Stimulated activated CD8-positive, alpha-beta memory T cell treated with anti-CD3 and anti-CD28 coated beads, Interleukin-4, amount 100 ng/mL, for 4 hours (primary cell): ENCODE measurements at places on chromosomes 3 and 15.

- DNase-seq = no peak
Observed at GRCh38 chr3:57992452-57993213, 15.6 kb upstream of the FLNB start.

DNA sequence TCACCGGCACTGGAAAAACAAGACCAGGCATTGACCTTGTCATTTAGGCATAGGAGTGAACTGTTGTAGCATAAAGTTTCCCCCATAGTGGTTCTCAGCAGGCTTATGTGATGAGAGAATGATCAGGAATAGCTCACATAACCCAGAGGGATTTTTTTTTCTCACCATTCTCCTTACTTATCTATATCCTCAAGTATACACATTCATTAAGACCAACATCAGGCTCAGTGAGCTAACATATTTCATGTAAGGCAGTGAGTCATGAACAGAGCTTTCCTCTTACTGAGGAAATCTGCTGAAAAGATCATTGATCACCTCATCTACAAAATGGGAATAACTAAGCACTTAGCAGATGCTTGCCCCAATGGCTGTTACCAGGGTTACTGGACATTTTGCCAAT is 396.6 kb upstream of the TMCO5A start:
- DNase-seq = no peak

DNA sequence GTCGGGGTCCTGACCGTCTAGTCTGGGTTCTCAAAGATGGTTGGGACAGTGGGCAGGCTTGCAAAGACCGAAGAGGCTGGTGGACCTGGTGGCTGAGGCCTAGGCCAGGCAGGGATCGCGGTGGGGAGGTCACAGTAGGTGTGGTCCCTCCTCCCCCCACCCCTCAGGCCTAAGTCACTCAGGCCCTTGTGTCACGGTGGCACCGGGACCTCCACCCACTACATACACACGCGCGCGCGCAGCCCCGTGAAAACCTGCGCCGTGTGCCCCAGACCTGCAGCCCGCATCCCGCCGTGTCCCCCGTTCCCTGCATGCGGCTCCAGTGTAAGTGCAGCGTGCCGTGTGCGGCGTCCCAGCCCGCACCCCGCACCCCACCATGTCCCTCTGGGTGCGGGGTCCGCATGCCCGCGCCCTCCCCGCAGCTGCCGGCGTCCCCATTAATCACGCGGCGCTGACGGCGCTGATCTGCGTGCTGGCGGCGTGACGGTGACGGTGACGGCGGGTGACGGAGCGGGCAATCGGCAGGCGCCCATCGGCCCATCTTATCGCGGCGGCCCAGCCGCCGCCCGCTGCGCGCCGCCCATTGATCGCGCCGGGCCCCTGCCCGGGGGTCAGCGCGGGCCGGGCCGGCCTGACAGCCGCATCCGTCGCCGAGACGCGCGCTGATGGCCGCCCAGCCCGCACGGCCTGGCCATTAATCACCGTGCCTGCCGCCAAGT is 24.4 kb downstream of the SEC61A1 start:
- no peak for DNase-seq

- no peak for DNase-seq
Observed at GRCh38 chr3:48222616-48223513, at the start of gene CAMP. TSS of gene CAMP (plus strand) at chr3:48223495. CDS start at chr3:48223512, 17 bp downstream.

- DNase-seq = no peak
Observed at GRCh38 chr3:106522397-106522796, 653.6 kb upstream of the CBLB start.

DNA sequence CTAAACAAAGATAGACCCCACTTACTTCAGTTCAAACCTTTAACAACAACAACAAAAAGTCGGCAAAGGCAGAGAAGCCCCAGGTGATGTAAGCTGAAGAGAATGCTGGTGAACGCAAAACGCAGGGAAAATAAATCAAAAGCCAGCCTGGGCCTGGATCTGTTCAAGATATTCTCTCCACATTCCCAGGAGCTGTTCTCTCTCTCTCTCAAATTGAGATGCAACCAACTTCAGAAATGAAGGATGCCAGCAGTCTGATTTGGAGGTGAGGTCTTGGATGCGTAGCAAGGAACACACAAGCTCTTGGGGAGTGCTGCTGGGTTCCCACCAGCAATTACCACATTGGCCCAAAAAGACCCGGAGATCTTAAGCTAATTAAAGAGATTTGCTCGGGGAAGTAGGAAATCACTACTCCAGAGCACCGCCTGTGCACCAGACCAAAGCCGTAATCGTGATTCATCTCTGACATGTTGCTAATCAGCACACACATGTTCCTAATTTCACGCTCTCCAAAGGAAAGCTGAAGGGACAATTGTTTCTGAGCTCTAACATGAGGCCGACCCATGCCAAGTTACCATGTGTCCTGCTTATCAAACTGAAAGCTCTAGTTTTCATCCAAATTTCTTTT is 37.1 kb downstream of the IL17RD start:
- no peak for DNase-seq

GRCh38 chr15:66494262-66494661 is 3.3 kb downstream of the SNAPC5 start:
- no peak for DNase-seq

DNA sequence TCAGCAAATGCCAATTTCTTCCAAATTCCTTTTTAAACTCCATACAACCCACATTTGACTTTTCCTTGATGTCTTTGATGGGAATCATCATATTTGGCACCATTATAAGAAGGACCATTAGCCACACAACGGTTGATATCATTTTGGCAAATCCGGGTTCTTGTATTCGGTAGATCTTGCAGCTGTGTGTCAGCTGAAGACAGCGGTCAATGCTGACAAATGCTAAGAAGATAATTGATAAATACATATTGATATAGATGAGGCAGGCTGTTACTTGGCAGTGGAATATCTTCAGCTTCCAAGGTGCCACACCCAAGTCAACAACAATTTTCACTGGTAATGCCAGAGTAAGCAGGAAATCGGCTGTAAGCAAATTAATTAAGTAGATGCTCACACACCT is 4.2 kb downstream of the GPR171 start:
- no peak for DNase-seq

DNA sequence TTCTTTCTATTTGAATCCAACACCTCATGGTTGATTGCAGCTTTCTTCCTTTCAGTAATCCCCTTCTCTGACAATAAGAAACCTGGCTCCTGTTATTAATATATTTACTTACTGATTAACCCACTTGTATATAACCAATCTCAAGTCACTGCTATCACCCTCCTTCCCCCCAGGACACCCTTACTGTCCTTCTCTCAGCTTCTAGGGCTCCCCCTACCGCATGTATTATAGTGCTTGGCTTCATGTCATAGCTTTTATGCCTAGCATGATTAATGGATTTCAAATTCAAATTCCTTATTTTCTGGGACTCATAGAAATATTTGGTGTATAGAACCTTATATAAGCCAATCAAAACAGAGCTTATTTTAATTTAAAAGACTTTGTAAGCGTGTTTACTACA is 75.7 kb upstream of the BNIP2 start:
- DNase-seq = no peak

GRCh38 chr3:197197334-197197733 is 101.1 kb downstream of the DLG1 start:
- DNase-seq = no peak

DNA sequence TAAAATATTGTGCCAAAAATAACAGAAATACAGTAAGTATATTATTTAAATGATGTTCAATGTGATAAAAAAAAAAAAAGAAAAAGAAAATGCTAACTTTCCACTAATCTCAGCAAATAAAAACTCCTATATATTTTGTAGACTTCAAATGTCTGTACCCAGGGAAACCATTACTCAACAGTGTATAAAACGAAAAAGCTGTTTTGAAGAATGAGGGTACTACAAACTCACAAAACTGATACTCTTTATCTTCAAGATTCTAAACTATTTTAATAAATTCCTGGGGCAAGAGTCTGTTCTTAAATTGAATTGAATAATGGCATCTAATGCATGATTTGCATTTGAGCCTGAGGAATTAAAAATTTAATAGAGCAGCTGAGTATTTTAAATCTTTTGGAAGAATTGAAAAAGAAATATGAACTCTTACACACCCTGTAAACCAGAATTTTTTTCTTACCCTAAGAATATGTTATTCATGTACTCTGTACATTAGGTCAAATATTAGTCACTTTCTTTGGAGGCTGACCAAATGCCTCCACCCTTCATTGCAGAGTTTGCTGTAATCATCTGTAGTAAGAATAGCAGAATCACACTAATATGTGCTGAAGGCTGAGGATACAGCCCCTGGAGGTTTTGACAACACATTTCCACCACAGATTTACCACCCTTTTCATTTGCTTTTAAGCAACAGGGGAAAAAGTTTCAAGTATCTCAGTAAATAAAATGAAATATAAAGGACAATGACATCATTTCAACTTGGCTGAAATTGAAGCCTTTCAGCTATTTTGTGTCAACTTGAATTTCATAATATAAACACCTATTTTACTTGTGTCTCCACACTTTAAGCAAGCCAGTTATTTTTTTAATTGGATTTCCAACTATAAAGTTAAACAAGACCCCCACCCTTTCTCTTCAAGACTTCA is 79.7 kb downstream of the FBN1 start:
- DNase-seq = no peak

DNA sequence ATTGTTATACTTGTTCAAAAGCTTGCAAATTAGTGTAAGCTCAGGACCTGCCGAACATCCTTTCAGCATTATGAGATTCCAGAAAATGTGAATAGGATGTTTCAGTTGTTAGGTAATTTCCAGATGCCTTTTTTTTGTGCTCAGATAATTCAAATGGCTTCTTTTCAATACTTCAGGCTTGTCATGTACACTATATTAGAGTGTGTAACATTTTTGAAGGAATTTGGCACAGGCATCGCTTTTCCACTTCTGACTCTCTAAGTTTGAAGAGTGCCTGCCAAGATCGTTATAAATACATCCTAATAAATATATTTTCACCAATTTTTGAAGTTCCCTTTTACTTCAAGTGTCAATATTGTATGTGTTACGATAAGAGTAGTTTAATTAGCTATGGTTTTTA is 35.2 kb downstream of the CADM2 start:
- no peak for DNase-seq
